Skin of body (tissue), 3 donors: ENCODE measurements at places on chromosomes 4 and X. TPM values are rescaled to one million over a fixed set of nuclear protein-coding genes. Genes with fewer than 3 reads are reported as not detected.

The STPG2 gene
- 0.59 TPM for total RNA-seq

The STARD8 gene
- 4.5 TPM for total RNA-seq

The MAGEH1 gene
- total RNA-seq = 35.3 TPM

The SLC49A3 gene
- total RNA-seq = 3.2 TPM

The IL21 gene
- total RNA-seq = not detected

The LAMP2 gene
- 102 TPM for total RNA-seq

The FREM3 gene
- total RNA-seq = 0.10 TPM

DNA sequence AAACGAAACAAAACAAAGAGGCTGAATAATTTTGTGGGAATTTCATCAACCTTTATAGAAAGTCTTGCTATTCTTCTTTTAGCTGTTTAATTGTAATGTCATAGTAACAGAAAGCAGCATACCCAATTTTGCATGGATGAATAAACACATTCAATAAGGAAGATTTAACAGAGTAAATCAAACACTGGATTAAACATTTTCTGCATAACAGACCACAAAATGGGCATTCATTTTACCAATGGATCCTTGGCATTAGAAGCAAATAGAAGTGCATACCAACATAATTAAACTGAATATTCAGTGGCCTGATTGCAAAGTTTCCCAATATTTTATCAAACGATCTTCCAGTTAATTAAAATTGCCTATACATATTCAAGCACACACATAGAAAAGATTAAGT lies 4.4 kb upstream of the CHM start:
- no peak for DNase-seq

- DNase-seq = no peak
Measured at GRCh38 chr4:120692964-120693363, 229.6 kb downstream of the PRDM5 start.

GRCh38 chr4:139167774-139168444 lies 9.1 kb downstream of the ELF2 start:
- DNase-seq = no peak

DNA sequence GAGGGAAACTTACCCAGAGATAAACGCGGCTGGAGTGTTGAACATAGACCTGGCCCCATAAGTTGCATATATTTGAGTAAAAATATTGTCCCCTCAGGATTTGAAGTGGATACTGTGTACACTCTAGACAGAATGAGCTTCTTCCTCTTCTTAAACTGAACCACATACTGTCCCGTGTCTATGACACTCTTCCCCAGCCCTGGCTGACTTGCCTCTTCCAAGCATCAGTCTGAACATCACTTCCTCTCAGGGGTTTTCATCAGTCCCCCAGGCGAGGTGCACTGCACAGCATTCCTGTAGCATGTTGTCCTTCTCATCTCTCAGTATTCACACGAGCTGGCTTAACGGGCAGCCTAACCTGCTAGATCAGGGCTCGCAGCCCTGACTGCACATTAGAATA lies 80.5 kb upstream of the TMEM150C start:
- no peak for DNase-seq

DNA sequence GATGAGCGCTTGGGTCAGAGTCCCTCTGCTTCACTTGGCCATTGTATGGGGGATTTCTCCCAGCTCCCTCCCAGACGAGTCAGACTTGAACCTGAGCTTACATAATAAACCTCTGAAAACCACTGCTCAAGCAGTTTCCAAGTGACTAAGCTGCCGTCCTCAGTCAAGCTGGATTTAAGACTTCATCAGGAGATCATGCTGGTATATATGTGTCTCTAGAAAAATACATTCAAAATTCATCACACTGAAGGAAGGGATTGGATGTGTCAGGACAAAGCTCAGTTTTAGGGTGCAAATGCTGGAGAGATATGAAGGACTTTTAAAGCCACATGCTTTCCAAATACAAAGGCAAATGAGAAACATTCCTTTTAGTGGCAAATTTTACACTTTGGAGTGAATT lies 114.3 kb downstream of the QDPR start:
- DNase-seq = no peak

- no peak for DNase-seq
Measured at GRCh38 chr4:98608356-98608755, 50.1 kb downstream of the TSPAN5 start.

GRCh38 chr4:146646593-146647325 lies 8.1 kb downstream of the POU4F2 start:
- DNase-seq = no peak

- no peak for DNase-seq
Measured at GRCh38 chr4:83413676-83414075, 41.9 kb downstream of the HELQ start.

- no peak for DNase-seq
Measured at GRCh38 chrX:111411983-111412382, at the start of gene DCX. Gene DCX (minus strand): TSS chrX:111412192. CDS start chrX:111410398, 1,794 bp downstream.

DNA sequence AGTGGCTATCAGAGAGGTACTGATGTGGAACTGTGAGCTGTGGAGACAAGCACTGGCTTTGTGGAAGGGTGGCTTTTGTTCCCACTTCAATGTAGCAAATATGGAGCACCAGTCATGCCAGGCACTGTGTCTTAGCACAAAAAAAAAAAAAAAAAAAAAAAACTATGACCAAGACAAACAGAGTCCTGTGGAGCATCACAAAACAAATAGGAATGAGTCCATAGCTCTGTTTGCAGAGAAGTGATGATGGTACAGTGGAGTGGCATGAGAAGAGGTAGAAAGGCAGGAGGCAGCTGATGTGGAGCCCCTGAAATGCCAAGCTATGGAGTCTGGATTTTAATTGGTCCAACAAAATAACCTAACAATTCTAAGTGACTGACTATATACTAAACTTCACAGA lies 116.9 kb downstream of the RAB28 start:
- no peak for DNase-seq

GRCh38 chr4:25925486-25926201 lies 11.6 kb downstream of the SMIM20 start:
- DNase-seq = no peak

DNA sequence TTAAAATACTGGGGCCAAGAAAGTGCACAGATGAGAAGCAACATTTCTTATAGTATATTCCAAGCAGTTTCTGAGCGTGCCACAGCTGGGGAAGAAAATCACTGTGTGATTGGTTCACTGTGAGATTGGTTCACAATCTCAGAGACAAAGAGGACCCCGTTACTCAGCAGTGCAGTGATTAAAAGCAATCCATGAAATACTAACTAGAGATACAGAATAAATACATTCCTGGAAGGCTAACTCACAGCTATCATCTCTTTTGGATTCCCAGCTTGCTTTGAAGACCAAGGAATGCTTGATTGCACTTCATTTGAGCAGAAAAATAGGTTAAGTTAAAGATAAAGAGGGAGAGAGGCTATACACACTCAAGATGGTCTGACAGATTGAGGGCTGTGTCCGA lies 132.1 kb upstream of the RAPGEF2 start:
- no peak for DNase-seq

DNA sequence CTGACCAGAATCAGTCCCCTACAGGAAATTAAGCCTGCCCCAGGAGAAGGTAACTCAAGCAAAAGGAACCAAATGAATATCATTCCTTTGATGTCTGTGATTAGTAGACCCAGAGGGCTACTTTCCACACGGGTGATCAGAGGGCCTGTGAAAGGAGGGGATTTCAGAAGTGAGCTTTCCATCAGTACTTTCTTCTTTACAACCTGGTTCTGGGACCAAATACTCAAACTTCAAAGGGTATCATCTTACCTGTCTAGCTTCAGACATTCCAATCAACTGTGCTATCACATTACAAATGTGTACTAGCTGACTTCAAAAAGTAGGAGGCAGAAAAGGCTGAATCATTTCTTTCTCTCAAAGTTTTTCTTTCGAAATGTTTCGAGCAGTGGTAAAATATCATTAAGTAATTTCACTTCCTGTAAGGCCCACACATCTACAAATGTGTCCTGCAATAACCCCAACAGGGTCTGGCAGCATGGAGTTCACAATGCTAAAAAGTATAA lies 23.9 kb downstream of the ACSL4 start:
- no peak for DNase-seq

GRCh38 chrX:101732870-101733269 lies 73.2 kb upstream of the ARMCX2 start:
- no peak for DNase-seq

DNA sequence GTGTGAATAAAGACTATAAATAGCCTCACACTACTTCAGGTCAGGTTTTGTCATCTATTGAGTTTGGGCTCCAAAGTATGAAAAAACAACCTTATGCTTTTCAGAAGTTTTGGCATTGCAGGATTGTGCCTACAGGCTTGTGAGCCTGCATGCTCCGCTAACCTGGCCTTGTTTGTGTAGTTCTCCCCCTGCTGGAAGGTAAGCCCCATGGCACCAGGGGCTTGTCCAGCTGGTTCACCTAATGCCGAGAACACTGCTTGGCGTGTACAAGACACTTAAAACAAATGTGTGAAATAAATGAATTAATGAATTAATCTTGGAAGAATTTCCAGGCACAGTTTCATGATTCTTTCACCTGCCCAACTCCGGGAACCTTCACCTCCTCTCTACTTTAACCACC lies 1.8 kb upstream of the HSD17B10 start:
- DNase-seq = no peak
